ENCODE measurements at places on chromosomes 2 and 18. TPM values are rescaled to one million over a fixed set of nuclear protein-coding genes. Genes with fewer than 3 reads are reported as not detected.

GATA6 gene
- 22.1 TPM for total RNA-seq

WNT10A gene
- 0.35 TPM for total RNA-seq

SLC11A1 gene
- total RNA-seq, result 419 TPM

DSG4 gene
- not detected for total RNA-seq

GPR75 gene
- 3.2 TPM for total RNA-seq

EDAR gene
- total RNA-seq, result 0.12 TPM

VAMP8 gene
- 272 TPM for total RNA-seq

DPP4 gene
- total RNA-seq, result 24.5 TPM

CYP27C1 gene
- total RNA-seq, result not detected

POTEC gene
- not detected for total RNA-seq

SIX3 gene
- not detected for total RNA-seq

ING5 gene
- 36.5 TPM for total RNA-seq

LYG2 gene
- not detected for total RNA-seq

DES gene
- total RNA-seq, result 64.5 TPM

TUBA3E gene
- total RNA-seq, result not detected

BOLL gene
- not detected for total RNA-seq

GAL3ST2 gene
- not detected for total RNA-seq

HAAO gene
- 6.1 TPM for total RNA-seq

NGEF gene
- 1.7 TPM for total RNA-seq

ADCYAP1 gene
- total RNA-seq, result 0.32 TPM

CYP27A1 gene
- total RNA-seq, result 273 TPM

CCDC178 gene
- not detected for total RNA-seq

NAT8 gene
- not detected for total RNA-seq

SNED1 gene
- total RNA-seq, result 36.2 TPM

IL36B gene
- not detected for total RNA-seq
